B cell (primary cell): ENCODE measurements at places on chromosomes 16 and 17.
A peak's percentile ranks its signal among the peaks of the same experiment; 100 is the strongest.

DNA sequence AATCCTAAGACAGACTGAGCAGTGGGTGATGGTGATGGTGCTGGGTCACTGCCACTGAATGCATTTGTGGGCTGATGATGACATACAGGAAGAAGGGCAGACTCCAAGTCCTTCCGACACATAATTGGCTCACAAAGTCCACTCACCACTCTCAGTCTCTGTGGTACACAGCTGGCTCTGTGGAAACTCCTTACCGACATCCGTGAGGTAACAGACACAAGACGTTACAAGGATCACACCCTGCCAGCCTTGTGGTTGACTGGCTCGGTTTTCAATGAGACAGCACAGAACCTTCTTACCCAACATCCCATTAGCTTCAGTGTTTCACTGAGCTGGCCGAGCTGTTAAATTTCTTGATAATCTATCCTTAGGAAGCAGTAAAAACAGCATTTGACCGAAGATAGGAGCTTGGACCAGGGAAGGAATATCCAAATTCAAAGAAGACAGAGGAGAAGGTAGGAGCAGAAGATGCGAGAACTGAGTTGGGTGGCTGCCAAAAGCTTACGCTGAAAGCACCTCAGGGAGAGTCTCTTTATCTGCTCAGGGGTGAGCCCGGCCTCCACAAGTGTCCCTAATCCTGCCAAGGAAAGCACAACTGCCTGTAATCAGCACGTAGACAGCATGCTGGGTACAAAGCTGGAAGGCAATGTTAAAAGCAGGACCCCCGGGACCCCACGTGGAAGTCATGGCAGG, 5.5 kb upstream of the MXRA7 start:
- peak; percentile 41 for DNase-seq

GRCh38 chr17:50265690-50266315, 8.5 kb upstream of the TMEM92 start:
- no peak for DNase-seq

DNA sequence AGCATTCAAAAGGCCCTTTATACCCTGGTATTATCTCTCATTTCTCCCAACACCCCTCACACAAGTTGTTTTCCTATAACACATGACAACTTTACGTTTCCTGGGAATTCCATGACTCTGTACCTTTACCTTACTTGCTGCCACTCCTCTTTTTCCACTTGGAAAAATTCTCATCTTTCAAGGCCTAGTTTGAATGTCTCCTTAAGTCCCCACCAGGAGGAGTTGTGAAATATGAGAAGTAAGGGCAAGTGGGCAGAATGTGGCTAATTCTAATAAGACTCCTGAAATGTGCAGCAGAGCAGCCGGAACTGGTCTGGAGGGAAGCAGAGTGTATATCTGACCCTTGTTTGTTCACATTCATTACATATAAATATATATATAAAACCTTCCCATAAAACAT, 39.7 kb downstream of the BRCA1 start:
- DNase-seq = no peak

DNA sequence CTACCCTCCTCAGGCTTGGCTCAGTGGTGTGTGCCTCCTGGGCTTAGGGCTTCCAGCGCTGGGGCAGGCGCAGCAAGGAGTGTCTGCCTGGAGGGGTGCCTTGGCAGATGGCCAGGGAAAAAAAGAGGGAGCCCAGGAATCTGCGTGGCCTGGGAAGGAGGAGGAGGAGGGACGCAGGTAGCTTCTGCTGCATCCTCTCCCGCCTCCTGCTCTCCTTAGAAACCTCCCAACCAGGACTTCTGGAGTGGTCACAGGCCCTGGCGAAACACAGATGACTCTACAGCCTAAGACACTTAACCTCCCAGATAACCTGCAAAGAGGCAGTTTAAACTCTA, 7.3 kb upstream of the BCAR1 start:
- no peak for DNase-seq

DNA sequence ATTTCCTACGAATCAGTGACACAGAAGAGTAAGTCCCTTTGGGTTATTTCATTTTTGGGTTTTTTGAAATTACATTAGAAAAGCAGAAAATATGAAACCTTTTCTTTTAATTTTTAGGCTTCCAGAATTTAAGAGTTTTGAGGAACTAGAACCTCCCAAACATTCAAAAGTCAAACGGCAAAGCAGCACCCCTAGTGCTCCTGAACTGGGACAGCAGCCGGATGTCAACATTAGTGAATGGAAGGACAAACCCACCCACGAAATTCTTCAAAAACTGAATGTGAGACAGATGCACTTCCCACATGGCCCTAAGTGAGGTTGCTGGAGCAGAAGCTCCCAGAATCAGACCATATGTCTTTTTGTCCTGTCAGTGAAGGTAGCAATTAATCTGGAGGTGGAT, 199.4 kb downstream of the PHKB start:
- no peak for DNase-seq

GRCh38 chr16:61385392-61386071, 650.7 kb downstream of the CDH8 start:
- DNase-seq = no peak
